ENCODE measurements at places on chromosomes 3 and 15.

GRCh38 chr15:49452595-49452994 lies 29.6 kb downstream of the FGF7 start:
- no peak for DNase-seq

GRCh38 chr3:174159604-174160003 lies 699.5 kb upstream of the NAALADL2 start:
- no peak for DNase-seq

GRCh38 chr3:127894481-127894880 lies 20.6 kb upstream of the KBTBD12 start:
- no peak for DNase-seq

GRCh38 chr15:68830141-68830785 lies 9.6 kb upstream of the ANP32A start:
- no peak for DNase-seq

DNA sequence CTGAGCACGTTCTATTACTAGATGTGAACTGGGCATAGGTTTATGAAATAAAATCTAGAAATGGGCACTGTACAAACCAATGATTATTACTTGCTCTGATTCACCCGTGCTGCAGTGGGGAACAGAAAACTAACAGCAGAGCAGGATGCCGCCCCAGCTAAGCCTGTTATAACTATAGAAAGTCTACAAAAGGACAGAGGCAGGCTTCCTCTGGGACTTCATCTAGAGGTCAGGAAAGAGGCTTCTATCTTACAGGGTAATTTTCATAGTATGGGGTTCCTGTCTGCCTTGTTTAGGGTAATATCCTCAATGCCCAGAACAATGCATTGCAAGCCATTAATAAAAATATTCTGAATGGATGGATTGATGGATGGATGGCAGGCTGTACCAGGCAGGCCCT lies 177.0 kb upstream of the TBL1XR1 start:
- DNase-seq, result no peak

- no peak for DNase-seq
Measured at GRCh38 chr15:66261056-66261455, 7.5 kb upstream of the MEGF11 start.

DNA sequence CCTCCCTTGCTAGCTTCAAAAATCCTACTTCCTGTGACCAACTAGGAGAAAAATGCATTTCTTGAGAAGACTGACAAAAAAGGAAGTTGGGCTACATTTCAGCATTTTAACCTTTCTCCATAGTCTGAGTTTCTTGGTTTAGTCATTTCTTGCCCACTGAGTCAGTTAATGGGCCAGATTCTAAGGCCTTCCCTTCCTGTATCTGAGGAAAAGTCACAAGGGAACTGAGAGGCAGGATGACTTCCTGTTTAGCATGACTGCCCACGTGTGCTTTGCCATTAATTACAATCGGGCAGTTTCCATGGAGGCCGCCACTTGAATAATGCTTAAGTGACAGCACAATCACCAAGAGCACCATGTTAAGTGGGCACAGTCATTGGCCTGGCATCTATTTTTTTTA lies 794.4 kb upstream of the LMCD1 start:
- DNase-seq, result no peak

DNA sequence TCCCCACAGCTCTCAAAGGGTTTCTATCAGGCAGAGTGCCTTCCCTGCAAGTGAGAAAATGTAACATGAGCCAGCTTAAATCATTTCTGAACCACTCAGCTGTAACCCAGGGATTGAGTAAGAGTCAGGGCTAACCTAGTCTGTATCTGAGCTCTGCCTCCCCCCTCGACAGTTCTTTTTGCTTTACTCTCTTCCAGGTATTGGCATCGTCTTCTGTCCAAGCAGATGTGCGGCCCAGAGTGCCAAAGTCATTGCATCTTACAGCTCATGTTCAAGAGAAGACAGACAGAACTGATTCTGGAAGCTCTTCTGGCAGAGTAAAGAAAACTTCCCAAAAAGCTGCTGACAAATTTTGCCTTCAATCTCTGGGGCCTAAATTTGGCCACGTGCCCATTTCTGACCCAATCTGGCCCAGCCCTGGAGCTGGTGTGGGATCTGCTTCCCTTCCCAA lies 74.8 kb downstream of the ABHD5 start:
- DNase-seq, result no peak

DNA sequence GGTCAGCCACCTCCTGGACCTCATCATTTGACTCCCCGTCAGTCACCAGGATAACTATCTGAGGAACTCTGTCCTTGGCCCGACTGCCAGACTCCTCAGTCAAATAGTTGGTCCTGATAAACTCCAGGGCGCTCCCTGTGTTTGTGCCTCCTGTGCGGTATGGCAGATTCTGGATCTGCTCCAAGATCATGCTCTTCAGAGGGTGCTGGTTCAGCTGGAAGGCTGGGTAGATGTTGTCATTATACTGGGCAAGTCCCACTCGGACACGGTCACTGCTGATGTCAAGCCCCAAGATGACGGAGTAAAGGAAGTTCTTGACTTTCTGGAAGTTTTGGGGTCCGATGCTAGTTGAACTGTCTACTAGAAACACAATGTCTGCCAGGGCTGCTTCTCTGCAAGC lies 31.1 kb upstream of the CAPN7 start:
- DNase-seq, result no peak

DNA sequence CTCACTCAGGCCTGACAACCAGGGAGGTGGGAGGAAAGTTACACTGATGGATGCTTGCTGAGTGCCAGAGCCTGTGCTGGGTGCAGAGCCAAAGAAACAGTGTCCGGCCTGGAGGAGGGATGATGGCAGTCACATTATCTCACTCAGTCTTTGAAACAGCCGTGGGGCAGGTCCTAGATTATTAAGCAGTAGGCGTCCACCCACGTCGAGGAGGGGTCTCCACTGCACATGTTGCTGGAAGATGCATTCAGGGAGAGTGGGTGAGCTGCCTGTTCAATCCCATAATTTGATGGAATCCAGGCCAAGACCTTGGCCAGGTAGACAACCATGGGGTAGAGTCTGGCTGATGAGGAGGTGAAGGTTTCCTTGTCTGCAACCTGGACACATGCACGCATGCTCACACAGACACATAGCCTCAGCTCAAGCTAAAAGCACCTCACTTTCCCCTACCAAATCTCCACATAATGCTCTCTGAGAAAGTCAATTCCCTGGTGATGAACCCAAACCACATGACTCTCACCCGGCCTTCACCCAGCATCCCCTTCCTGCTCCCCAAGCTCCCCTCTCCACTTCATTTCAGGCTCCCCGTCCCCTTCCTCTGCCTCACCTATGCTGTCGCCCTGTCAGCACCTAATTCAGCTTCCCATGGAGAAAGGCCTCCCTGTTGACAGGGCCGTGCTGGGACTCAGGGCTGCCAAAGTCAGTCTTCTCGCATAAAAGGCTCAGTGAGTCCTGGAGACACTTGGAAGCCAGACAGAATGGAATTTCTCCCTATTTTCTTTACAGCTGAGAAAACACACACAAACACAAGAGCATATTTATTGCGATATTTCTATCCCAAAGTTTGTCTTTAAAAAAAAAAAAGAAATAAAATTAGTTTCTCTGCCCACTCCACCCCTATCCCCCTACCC lies 29.8 kb downstream of the ACAN start:
- DNase-seq, result no peak

DNA sequence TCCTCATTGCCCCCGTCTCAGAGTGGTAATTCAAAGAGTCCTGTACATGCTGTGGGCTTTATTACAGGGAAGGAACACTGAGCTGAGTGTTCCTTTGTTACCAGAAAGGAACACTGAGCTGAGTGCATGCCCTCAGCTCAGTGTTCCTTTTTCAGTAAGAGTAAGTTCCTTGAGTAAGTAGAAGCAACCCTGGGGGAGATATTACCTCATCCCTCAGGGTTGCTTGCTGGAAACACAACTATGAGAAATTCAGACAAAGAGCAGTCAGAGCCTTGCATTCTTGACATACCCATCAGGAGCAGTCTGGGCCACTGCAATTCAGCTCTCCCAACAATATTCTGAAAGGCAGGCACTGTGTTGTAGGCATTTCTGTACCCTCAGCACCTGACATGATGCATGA lies 17.0 kb downstream of the CHRM5 start:
- DNase-seq, result no peak

- peak; percentile 60 for DNase-seq
Measured at GRCh38 chr15:31393444-31394091, 66.9 kb downstream of the KLF13 start.

DNA sequence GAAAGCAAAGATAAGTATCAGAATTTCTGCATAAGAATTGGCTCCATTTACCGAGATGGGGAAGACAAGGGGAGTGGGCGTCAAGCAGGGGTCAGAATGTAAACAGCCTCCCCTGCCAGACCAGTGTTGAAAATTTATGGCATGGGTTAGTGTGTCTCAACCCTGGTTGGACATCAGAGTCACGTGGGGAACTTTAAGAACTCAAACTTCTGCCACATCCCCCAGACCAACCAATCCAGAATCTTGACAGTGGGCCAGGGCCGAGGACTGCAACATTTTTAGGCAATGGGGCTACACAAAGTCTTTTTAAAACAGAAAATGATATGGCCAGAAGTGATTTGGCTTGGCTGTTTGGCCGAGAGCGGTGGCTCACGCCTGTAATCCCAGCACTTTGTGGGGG lies 14.3 kb upstream of the MASP1 start:
- no peak for DNase-seq

DNA sequence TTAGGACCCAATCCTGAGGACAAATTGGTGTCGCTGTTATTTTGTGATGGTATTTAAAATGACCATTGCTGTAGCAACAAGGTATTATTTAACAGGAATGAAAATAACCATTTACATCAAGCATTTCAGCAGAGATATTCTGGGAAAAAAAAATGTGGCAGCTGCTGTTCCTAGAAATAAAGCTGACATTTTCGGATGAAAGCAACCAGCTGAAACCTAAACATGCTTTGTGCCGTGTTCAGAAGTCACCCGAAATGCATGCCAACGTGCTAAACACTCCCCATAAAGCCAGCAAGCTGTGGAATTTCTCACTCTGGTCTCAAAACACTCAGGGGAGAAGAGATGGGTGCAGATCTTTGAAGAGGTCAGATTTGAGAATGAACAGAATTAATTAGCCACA lies 31.5 kb upstream of the TAFA4 start:
- DNase-seq, result no peak

- no peak for DNase-seq
Measured at GRCh38 chr15:34248190-34248589, 23.4 kb downstream of the EMC4 start.

- DNase-seq, result peak; percentile 30
Measured at GRCh38 chr3:189781415-189781814, 150.2 kb downstream of the TP63 start.

GRCh38 chr3:120449701-120450599 lies 842 bp downstream of the FSTL1 start:
- DNase-seq, result peak; percentile 32

- peak; percentile 17 for DNase-seq
Measured at GRCh38 chr15:43792761-43793476, 799 bp downstream of the SERF2 start.

DNA sequence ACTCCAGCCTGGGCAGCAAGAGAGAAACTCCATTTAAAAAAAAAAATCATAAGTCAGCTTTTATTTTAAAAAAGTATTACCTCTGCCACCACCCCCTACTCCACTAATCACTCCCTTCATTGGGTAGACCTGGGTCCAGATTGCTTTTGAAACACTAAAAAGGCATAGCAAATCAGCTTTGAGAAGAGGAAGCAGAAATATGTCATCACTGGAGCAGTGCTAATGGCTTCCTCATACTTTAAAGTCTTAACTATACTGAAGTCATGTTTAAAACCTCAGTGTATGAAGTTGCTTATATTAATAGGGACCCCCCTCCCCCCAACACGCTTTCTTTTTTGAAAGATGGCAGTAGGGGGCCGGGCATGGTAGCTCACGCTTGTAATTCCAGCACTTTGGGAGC lies 1.0 kb upstream of the HTR3D start:
- DNase-seq, result no peak

DNA sequence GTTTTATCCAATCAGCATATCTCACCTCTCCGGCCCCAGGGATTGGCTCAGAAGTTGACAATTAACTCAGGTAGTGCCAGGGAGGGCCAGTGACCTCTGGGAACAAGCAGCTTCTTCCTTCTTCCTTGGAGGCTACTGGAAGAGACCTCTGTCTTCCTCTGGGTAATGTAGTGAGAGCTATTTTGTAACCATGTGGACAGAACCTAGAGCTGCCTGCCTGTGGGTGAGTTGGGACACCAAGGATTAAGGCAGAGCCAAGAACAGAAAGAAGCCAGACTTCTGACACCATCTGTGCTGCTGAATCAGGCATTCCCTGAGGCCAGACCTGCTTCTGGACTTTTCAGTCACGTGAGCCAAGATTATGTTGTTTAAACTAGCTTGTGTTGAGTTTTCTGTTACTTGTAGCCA lies 5.9 kb upstream of the NDUFAF1 start:
- no peak for DNase-seq

- DNase-seq, result peak; percentile 53
Measured at GRCh38 chr3:98521897-98522543, 682 bp downstream of the CLDND1 start.

DNA sequence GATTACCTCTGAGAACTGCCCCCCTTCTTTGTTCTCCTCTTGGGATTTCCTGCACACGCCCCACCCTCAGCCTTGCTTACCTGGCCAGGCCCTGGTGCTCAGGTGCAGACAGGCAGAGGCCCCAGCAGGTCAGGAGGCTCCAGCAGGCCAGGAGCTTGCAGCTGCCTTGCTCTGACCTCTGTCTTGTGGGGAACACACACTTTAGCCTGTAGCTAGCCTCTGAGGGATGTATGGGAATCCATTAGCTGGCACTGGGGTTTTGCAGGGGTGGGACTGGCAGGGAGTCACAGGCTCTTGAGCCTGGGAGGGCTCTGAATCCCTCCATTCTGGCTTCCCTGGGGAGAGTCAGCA lies 2.7 kb downstream of the SMAD6 start:
- no peak for DNase-seq

DNA sequence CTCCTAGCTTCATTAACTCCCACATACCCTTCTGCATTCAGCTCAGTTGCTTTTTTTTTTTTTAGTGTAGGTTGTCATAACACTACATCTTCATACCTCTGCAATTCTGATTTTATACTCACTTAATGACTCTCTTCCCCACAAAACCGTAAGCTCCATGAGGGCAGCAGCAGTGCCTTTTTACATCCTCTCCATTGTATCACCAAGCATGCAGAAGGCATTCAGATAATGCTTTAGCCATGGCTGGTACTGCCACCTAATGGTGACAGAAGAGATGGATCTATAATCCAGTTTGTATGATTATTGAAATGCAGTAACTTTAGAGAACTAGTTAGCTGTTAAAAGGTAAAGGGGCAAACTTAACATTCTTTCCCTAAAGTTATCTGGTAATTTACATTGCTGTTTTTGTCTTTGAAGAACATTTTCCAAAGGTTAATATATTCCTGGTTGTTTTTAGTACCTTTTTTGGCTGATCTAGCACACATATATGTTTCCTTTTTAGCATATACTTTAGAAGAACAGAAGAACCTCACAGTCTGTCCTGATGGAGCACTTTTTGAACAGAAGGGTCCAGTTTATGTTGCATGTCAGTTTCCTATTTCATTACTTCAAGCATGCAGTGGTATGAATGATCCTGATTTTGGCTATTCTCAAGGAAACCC lies 36.8 kb downstream of the ATP1B3 start:
- peak; percentile 64 for DNase-seq

- DNase-seq, result no peak
Measured at GRCh38 chr3:168989396-168989795, 674.1 kb downstream of the MECOM start.

- no peak for DNase-seq
Measured at GRCh38 chr3:65252266-65252665, 564.5 kb upstream of the ADAMTS9 start.

Measured in NCI-H146 (cell line).